ENCODE measurements at places on chromosomes 12 and 14.

DNA sequence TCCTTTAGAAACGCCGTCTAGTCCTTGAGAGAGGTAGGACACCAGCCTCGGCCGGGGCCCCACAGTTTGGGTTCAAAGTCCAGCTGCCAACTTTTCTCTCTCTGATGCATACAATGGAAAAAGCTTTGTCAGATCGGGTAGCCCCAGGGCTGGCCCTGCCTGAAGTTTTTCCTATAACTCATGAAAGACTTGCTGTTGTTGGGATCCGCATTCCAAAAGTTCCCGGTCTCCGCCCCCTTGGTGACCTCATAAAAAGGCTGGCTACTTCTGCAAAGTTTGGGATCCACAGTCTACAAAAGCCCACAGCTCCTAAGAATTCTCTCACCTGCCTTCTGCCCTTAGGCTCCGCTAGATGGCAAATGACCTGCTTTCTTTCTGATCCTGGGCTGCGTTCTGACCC lies 35.3 kb upstream of the CLEC6A start:
- DNase-seq = no peak

DNA sequence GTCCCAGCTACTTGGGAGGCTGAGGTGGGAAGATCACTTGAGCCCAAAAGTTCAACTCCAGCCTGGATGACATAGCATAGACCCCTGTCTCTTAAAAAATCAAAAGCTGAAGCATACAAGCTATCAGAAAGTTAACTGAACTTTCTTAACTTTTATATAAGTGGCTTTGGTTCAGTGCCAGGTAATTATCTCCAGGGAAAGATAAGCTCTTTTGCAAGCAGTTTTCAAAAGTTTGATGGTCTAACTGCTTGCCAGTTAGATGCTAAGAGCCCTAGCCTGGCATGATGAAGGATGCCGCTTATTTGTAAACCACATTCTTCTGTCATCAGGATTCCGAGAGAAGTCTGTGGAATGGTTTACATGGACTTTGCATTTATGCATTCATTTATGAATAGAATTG lies 409.1 kb downstream of the AEBP2 start:
- no peak for DNase-seq

GRCh38 chr14:54435500-54435981 lies 5.6 kb downstream of the CNIH1 start:
- no peak for DNase-seq

DNA sequence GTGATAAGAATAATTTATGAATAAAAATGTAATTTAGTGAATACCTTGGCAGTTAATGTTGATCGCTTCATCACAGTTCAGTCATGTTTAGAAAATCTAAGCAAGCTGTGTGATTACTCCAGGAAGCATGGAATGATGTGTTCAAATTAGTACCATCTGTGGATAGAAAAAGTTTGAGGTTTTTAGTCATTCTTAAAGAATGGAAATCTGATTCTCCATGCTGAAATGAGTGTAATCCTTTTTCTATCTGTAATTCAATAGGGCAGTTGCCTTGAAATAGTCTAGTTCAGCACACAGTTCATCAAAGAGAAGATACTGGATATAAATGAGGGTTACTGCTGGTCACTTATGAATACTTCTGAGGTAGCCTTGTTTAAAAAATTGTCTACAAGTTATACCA lies 127.2 kb upstream of the MYF6 start:
- no peak for DNase-seq

DNA sequence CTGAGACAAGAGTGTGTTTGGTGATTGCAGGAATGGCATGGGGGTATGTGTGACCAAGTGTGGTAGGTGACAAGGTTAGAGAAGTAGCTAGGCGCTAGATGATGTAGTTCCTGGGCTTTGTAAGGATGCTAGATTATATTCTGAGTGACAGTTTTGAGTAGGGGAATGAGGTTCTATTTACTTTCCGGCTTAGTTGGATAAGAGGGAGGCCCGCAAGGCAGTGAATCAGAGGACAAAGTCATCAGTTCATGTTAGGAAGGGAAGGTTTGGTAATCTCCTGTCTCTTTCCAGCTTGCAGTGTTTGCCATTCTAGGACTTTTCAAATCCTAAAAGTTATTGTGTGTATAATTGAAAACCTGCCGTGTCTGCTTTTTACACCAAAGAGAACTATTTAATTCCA lies 45.0 kb downstream of the CFAP54 start:
- no peak for DNase-seq

GRCh38 chr12:41234692-41235091 lies 46.6 kb downstream of the PDZRN4 start:
- no peak for DNase-seq

DNA sequence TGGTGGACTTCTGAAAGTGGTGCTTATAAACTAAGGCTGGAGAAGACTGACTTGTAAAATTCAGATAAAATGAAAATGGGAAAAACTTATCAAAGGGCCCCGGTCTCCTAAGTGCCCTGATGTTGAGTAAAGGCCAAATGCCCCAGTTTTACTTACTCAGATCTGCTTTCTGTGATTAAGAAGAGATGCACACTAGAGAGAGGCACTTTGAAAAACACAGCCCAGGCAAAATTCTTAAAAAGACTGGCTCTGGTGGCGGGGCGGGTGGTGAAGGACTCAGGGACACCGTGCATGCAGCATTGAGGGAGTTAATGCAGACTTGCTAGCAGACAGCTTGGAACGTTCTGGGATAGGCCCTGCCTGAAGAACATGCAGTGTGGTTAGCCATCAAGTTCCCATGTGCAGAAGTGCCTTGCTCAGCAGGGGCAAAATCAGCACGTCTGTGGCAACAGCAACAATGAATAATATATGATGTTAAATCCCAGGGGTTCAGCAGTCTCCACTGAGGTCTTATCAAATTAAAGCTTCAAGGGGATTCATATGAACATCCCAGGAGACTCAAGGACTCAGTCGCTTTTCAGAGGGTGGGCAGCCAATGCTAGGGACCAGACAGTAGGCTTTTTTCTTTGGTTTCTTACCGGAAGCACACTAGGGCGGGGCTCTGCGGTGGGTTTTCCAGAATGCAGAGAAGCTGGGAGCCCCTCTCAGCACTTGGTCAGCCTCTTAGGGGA lies 105.0 kb downstream of the DAD1 start:
- DNase-seq = no peak

- DNase-seq = no peak
Observed at GRCh38 chr12:131785763-131786330, 42.3 kb upstream of the MMP17 start.

DNA sequence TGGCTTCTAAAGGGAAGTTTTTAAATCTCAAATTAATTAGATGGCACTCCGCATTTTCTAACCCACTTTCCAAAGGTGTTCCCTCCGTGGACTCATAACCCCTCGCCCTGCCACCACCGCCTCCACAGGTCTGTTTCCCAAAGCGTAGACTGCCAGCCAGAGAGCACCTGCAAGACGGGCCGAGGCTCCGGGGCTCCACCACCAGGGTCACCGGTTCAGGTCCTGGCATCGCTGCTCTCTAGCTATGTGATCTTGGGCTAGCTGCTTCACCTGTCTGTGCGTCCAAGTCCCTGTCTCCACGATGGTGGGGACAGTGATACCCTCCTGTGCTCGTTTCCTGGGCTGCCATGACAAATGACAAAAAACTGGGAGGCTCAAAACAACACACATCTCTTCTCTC lies 11.5 kb downstream of the RIMBP2 start:
- DNase-seq = no peak

GRCh38 chr14:99093532-99094517 lies 178.2 kb downstream of the BCL11B start:
- DNase-seq = no peak

- no peak for DNase-seq
Observed at GRCh38 chr12:53994009-53994263, 6.0 kb upstream of the HOXC9 start.

GRCh38 chr12:27331927-27332324 lies 710 bp upstream of the BMAL2 start:
- no peak for DNase-seq

DNA sequence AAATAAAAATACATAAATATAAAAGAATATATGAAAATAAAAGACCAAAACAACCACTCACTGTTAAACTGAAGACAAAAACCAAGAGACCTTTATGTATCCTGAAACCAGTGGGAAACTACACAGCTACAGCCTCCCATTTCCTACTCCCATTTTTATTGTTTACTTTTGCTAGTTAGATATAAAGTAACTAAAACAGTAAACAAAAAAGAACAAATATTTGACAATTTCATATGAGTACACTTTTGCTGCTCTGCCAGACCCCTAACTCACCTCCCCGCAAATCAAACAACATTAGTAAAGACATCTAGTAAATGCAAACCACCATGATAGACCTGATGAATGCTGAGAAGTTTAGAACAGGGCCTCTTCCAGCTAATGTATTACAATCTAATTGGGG lies 97.1 kb downstream of the BCL2L14 start:
- DNase-seq = no peak

DNA sequence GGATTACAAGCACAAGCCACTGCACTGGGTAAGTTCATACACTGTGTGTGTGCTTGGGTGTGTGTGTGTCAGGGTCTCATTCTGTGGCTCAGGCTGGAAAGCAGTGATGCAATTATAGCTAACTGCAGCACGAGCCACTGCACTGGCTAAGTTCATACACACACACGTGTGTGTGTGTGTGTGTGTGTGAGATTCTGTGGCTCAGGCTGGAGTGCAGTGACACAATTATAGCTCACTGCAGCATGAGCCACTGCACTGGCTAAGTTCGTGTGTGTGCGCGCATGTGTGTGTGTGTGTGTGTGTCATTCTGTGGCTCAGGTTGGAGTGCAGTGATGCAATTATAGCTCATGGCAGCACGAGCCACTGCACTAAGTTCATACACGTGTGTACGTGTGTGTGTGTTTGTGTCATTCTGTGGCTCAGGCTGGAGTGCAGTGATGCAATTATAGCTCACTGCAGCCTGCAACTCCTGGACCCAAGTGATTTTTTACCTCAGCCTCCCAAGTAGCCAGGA lies 85.4 kb downstream of the HECTD1 start:
- no peak for DNase-seq

DNA sequence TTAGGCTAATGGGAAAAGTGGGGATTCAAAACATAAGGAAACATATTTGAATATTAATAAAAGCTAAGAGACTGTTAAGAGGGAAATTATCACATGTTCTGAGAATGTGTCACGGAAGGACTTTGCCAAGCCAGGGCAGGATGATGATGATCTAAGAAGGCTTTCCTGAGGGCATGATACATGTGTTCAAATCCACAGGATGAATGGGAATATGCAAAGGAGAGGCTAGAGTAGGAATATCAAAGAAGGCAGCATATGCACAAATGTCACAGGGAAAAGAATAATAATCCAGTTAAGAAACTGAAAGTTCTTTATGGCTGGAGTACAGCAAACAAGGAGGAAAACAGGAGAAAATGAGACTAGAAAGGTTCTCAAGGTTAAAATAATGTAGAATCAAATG lies 107.0 kb downstream of the PTPRO start:
- no peak for DNase-seq

DNA sequence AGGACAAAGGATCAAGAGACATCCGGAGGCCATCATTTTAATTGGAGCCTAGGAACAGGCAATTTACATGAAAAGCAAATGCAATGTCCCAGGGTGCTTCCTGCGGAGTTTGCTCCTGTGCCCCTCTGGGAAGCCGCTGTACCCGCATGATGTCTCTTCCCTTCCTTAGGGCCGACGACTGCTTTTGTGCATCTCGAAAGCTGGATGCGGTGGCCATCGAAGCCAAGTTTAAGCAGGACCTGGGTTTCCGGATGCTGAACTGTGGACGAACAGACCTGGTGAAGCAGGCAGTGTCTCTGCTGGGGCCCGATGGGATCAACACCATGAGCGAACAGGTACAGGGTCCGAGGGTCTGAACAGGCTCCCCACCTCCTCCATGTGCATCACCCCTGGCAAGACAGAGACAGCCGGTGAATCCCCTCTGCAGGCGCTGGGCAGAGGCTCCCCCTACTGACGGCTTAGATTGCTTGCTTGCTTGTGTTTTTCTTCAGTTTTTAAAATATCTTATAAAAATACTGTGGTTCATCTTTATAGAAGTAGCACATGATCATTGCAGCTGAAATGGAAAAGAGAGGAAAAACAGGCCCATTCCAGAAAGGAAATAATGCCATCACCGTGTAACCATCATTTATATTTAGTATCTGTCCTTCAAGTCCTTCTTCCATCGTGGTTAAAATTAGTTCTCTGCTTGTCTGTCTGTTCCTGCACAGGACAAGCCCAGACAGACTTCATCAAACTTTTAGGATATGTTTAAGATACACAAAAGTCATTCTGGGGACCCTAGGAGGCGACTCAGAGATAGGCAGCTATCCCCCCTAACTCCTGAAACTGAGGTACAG lies 75.4 kb upstream of the PWP1 start:
- no peak for DNase-seq

GRCh38 chr12:75480469-75480949 lies at the start of gene GLIPR1:
GLIPR1 (plus strand) TSS chr12:75480755; CDS start chr12:75480881, 126 bp downstream.
- peak; percentile 66 for DNase-seq

- no peak for DNase-seq
Observed at GRCh38 chr14:88901991-88902390, 77.5 kb downstream of the TTC8 start.

- no peak for DNase-seq
Observed at GRCh38 chr12:52307836-52308805, 13.1 kb downstream of the KRT83 start.

Measured in left lobe of liver (tissue), 2 donors.